ENCODE measurements at places on chromosomes 2 and 18. TPM values are rescaled to one million over a fixed set of nuclear protein-coding genes. Genes with fewer than 3 reads are reported as not detected.

DNA sequence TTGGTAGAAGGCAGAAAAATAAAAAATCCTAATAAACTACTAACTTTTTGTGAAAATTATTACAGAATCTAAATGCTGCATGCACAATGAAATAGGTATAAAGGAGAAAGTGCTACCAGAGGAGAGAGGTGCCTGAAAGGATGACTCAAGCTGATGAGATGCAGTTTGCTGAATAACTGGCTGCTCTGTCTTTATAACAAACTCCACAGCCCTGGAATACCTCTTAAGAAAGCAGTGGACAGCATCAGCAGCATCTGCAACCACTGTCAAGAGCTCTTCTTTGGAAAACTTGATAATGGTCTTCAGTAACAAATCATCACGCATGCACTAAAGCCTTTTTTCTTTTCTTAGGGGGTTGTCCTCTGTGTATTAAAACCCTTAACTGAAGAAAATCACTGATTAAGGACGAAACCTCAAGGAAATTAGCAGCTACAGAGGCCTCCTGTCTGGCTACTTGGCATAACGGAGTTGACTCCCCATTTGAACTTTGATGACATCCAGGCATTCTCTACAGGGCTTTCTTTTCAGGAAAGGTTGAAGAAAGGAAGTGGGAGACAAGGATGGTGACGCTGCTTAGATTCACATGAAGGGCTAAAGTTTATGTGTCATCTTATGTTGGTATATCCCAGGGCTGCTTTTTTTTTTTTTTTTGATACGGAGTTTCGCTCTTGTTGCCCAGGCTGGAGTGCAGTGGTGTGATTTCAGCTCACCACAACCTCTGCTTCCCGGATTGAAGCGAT, 28.8 kb downstream of the WDFY1 start:
- DNase-seq = no peak

DNA sequence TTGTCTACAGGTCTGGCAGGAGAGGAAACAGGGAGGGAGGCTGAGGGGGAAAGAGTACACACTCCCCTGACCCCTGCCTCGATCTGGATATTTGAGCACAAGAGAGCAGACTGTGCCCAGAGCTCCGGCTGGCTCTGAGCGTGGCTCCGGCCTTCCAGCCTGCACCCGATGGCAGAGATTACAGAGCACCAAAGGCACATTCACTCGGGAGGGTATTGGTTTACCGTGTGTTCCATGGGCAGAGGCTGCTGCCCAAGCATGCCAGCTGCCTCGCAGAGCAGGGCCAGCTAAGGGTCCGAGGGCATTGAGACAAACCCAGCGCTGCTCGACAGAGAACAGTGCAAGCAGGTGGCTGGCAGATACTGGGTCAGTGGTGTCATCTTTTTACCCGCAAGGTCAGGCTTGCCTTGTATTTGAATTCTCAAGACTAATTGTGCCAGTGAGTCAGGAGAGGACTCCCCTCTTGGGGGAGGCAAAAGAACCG, 132.2 kb downstream of the TNS1 start:
- DNase-seq = no peak

DNA sequence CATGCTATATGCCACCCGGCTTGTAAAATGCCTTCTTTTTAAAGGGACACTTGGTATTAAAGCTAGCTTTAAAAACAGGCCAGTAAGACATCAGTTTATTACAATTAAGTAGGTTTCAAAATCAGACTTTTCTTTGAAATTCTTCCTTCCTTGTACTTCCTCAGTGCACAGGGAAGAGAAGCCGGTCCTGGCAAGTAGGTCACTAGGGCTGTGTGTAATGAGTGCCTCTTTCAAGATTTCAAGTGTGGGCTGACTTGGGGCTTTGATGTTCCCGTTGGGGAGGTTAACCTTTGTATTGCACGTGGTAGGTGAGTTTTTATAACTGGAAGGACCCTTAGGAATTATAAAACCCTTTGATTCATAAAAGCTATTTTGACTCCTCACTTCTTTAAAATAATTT, 566.4 kb upstream of the ID2 start:
- DNase-seq = no peak

GRCh38 chr2:20481798-20482405, 35.0 kb downstream of the RHOB start:
- no peak for DNase-seq

GRCh38 chr2:152420363-152420762, 85.4 kb downstream of the FMNL2 start:
- DNase-seq = no peak

DNA sequence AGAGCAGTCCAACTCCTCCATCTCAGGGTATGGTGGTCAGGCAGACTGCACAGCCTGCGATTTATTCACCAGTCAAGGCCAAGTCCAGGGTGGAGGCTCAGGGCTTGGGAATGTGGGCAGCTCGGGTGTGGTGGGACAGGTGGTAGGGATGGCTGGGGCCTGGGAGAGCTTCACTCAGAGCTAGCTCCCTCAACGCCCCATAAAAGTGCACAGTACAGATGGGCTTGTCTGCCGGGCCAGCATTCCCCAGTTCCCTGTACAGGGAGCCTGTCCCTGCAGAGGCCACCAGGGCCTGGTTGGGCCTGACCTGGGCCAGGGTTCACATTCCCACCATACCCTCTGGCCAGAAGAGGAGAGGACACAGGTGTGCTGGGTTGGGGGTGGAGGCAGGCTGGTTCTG, 49.2 kb upstream of the OTOS start:
- no peak for DNase-seq

GRCh38 chr2:194304191-194304590, 1352.8 kb upstream of the SLC39A10 start:
- DNase-seq = no peak

DNA sequence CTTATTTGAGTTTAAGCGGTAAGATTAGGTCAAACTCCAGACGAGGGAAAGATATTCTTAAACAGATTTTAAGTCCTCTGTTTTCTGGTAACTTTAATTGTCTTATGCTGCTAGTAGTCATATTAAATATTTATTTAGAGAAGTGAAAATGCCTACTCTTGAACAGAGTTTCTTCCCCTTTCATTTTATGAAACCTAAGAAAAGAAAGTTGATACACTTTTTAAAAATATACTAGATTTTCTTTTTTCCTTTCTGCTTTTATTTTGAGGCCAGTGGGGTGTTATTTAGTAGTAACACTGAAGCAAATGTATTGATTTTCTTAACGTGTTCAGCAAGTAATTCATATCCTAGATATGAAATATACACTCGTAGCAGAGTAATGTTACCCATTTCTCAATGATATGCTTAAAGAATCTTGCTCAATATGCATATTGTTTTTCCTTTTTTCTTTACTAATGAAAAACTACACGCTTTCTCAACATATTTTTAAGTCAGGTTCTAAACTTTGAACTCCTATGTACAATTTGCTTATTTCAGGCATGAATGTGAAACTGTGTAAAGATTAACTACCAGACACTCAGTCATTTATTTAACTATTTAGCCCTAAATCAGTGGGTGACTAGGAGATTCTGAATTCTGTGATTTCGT, 691 bp downstream of the KYNU start:
- no peak for DNase-seq

Gene PKDCC
- polyA plus RNA-seq = 386 TPM

GRCh38 chr18:12476955-12477354, 69.2 kb downstream of the PRELID3A start:
- no peak for DNase-seq

Gene IL36G
- polyA plus RNA-seq = 0.39 TPM

Gene IL37
- not detected for polyA plus RNA-seq

Gene MOGAT1
- not detected for polyA plus RNA-seq
